ENCODE measurements at places on chromosomes 12 and 14.

- no peak for DNase-seq
These were observed 27.6 kb downstream of the EML1 start for GRCh38 chr14:99820702-99821331.

DNA sequence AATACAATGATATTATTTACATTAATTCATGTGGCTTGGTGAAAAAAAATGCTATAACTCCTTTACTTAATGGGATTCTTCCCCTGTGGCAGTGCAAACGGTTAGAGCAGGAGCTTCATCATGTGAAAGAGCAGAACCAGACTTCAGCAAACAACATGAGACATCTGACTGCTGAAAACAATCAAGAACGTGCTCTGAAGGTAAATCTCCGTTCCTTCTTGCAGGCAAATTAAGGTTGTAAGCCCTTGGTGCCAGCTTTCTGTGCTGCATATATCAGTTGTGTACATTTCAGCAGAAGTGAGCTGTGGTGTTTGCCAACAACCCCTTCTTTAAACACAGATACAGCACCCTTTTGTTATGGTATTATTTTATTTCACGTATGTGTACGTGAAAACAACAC lies 171.7 kb downstream of the MIPOL1 start:
- DNase-seq, result no peak

- DNase-seq, result peak; percentile 1
These were observed 722 bp downstream of the TMED8 start for GRCh38 chr14:77375973-77376770.

GRCh38 chr14:75250800-75251199 lies 27.8 kb upstream of the FOS start:
- DNase-seq, result no peak

DNA sequence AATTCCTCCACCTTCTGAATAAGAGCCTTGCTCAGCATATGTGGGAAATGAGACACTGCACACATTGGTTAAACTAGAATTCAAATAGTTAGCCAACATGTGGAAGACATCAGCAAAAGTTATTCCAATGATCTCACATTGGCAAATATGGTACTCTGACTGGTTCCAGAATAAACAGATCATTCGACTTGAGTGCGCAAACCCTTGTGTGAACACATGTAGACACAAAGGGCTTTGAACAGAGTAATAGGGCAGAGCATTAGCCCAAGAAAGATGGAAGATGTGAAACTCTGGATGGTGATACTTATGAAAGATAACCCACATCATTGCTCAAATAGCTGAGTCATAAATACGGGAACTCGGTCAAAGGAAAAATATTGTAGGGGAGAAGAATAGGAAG lies 1133.4 kb upstream of the SEL1L start:
- DNase-seq, result no peak

- no peak for DNase-seq
These were observed 18.9 kb upstream of the GPR132 start for GRCh38 chr14:105083926-105084685.

DNA sequence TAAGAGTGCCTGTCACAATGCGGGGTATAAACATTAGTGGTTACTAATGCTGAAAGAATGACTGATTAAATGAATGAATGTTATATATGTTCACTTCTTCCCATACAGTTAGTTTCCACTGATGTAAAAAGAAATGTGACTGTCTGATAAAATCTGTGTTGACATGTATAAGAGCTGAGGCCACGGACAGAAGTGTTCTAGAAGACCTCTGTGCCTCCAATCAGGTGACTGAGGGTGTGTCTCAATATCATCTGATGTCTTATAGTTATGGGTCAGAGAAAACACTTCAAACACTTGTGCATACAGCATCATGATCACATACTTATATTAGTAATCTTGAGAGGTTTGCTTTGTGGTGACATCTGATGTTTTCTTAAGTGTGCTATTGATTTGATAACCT lies 183.4 kb downstream of the TTC7B start:
- no peak for DNase-seq

DNA sequence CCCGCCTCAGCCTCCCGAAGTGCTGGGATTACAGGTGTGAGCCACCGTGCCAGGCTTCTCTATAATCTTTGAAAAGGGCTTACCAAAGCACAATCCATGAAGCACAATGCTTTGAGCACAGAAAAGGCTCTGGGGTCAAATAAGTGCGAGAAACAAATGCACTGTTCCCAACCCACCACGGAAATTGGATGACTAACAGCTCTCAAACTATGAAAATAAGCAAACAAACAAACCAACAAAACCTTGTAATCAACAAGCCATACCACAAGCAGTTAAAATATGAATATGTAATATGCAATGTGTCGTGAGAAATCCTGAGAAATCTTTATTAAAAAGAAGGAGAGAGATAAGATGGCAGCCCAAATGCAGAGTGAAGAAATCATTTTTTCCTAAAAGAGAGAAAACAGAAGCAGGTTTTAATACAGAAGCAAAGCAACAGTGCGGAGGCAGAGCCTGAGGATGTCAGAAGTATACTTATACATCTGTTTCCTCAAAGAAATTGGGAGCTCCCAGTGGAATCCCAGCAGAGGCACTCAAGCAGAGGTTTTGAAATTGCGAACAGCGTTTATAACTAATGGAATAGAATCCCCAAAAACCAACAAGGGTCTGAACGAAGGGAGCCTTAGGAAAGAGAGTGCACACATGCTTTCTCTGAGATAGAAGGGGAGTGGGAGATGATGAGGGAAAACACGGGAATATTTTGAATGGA lies 17.1 kb downstream of the SMCO2 start:
- DNase-seq, result no peak

- DNase-seq, result no peak
These were observed 19.2 kb downstream of the LUM start for GRCh38 chr12:91091916-91092715.

DNA sequence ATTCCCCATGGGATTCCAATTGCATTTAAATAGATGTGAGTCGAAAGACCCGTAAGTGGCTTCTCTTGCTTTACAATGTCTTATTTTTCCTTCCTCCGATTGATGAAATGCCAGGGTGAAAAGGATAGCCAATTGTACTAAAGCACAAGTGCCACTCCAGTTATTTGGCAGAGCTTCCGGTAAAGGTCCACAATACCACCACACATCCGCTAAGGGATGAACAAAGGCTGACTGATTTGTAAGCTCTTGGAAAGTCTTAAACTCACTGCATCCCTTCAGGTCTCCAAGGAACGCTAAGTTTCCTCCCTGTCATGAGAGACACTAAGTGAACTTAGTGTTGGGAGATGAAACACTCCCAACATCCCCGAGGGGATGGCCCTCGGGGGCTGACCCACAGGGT lies 21.2 kb upstream of the RNASE1 start:
- DNase-seq, result no peak

DNA sequence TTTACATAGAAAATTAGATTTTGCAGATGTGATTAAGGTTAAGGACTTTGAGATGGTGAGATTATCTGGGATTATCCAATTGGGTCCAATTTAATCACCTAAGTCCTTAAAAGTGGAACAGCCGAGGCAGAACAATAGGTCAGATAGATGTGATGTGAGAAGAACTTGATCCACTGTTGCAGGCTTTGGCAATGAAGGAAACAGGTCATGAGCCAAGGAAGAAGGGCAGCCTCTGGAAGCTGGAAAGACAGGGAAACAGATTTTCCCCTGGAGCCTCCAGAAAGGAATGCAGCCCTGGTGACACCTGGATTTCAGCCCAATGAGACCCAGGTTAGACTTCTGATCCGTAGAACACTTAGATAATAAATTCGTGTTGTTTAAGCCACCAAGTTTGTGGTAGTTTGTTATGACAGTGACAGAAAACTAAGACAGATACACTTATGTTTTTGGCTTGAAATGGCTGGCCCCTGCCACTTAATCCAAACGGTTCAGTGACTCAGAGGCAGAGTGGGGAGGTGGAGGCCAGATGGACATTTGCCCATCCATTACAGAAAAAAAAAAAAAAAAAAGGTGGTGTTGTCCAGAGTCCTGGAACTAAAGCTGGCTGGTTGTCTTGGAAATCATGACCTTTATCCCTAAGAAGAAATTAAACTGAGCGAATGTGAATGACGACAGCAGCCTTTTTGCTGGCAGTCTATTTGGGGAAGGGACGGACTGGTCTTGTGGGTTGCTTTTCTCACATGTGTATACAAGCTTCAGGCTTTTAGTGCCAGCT lies 181.9 kb upstream of the NRXN3 start:
- DNase-seq, result no peak

- no peak for DNase-seq
These were observed 42.1 kb downstream of the IGF1 start for GRCh38 chr12:102438047-102438826.

DNA sequence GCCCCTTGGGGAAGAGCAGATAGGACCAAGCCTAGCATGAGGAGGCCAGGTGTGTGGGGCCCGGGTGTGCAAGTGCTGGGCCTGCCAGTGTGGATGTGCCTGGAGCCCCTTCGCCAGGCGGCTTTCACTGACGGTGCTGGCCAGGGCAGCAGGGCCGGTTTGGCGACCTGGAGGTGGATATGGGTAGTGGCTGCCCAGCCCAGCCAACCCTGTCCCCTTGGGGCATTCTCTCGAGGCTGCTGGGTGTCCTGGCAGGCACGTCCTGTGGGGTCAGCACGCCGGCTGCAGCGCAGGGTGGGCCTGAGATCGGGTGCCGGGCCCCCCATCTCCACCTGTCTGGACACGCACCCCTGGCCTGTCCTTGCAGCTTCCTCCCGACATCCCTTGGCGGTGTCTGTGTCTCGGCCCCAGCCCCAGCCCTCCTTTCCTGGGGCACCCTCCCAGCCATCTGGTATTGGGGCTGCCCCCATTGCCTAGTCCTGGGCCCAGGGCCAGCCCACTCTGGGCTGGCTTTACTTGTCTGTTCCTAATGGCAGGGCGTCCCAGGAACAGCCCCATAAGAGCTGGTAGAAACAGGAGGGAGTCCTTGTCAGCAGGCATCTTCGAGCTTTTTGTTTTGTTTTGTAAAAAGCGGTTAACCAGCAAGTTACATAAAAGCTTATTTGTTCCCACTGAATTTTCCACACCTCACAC lies 7.2 kb upstream of the CRIP2 start:
- DNase-seq, result no peak

GRCh38 chr14:85195872-85196477 lies 334.0 kb upstream of the FLRT2 start:
- DNase-seq, result no peak

- no peak for DNase-seq
These were observed 128.5 kb upstream of the LMNTD1 start for GRCh38 chr12:25681580-25681979.

- no peak for DNase-seq
These were observed 56.0 kb downstream of the PTPRB start for GRCh38 chr12:70581208-70581607.

DNA sequence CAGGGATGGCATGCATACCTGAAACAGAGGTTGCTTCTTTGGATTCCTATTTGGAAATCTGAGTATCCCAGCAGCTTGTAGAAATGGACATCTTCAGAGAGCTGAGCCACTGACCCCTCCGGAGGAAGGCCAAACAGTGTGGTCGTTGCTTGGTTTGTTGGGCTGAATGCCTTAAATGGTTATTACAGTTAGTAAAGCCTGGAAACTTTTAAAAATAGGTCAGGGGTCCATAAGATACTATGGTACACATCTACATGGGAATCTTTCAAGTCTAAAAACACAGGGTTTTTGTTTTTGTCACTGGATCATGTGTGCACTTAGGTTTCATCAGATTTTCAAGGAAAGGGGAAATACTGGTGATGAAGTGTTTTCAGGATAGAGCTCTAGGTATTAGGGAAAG lies 7.7 kb downstream of the DYRK2 start:
- no peak for DNase-seq

GRCh38 chr12:52947738-52948423 lies 1.0 kb upstream of the KRT18 start:
- DNase-seq, result no peak

DNA sequence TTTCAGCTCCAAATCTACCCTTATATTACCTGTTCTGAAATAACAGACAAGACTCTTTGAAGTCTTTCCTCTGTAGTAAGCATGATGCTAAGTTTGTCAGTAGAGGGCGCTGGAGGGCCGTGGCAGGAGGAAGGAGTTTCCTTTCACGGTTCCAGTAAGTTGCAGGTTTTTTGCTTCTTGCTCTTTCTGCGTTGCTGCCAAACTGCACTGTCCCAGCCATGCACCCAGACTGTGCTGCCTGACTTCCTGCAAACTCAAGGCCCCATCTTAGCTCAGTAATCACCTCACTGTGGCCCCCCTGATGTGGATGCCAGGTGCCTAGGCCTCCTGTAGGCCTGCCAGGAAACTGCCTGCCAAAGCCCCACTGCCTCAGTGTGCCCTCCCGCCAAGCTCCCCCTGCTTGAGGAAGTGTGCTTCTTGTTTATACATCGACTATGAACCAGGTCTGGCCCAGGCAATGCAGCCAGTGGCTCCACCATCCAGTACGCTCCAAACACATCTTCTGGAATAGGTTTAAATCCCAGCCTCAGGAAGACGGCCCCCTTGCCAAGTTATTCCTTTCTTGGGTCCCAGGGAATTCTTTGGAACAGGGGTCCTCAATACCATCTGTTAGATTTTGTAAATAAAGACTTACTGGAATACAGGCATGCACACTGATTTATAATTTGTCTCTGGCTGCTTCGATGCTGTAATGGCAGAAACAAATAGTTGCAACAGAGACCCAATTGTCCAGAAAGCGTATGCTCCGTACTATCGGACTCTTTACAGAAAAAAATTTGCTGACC lies 193.7 kb upstream of the LRIG3 start:
- no peak for DNase-seq

DNA sequence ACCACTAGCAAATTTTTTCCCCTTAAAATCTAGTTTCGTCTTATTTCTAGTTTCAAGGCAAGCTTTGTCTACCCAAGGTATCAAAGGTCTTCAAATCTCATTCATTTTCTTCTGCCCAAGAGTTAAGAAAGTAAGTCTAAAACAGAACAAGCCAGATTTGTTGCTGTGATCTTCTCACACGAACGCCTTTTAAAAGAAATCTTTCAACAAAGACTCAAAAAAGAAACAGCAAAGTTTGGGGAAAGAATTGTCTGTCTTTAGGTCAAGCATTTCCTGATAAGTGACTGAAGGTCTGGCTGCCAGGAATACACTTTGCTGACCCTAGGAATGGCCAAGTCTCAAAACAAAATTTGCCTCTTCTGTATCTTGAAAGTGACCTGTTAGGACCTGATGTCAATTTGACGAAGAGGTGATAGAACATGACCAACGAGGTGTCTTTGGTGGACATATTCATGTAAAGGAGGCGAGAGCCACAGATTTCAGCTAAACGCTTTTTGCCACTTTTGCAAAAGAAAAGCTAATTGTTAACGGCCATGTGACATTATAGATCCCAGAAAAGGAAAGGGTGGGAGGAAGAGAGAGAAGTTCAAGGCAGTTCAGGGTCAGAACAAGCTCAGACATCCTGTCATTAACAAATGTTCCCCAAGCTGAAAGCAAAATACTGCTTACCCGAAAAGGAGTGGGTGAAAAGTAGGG lies 1.7 kb downstream of the CDK17 start:
- DNase-seq, result no peak

- no peak for DNase-seq
These were observed 1.0 kb downstream of the BORCS5 start for GRCh38 chr12:12357719-12358461.

- no peak for DNase-seq
These were observed 30.9 kb upstream of the SYNDIG1L start for GRCh38 chr14:74456684-74457564.

DNA sequence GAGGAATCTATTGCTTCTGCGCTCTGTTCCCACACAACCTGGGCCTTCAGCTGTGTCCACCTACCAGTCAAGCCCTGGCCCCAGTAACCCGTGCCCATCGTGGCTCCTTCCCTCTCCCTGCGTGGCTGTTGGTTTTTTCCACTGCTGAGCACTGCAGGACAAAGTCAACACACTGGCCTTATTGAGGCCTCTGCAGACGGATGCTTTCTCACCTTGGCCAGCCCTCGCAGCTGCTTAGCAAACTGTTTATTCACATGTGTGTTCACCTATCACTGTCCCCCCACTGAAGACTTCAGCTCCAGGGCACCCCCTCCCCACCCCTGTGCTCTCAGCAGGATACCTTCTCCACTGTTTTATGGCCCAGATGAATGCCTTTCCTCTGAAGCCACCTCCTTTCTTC lies 12.8 kb upstream of the GPX2 start:
- DNase-seq, result no peak

All from stimulated activated CD4-positive, alpha-beta T cell treated with anti-CD3 and anti-CD28 coated beads, Interleukin-15, amount 100 ng/mL, for 1 hour (primary cell).